ENCODE measurements at places on chromosomes 11 and 22.

DNA sequence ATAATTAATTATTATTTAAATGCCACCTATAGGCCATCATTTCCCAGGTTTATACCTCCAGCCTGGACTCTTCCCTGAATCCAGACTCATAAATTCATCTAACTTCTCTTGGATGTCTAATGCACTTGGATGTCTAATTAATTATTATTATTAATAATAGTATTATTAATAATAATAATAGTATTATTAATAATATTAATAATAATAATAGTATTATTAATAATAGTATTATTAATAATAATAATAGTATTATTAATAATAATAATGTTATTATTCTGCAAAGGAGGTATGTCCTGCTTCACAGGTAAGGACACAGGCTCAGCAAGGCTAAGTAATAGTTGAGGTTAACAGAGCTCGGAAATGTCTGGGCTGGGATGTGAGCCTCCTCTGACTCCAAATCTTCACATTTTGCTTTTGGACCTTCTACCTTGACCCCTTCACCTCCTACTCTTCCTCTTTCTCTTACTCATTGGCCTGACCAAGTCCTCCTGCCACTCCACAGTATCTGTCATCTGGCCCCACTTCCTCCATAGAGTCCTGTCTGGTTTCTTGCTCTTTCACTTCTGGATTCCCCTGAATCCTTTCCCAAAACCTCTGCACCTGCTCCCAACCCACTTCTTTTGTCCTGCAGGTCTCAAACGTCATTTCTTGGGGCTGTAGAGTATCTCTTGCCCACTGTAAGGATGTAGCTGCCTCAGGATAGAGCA is 8.0 kb downstream of the RIBC2 start:
- H3K27ac ChIP-seq = peak overlapping the region; percentile 63
- H3K27me3 ChIP-seq = peaks cover 4% of the 10 kb centered on the region
- H3K36me3 ChIP-seq = no peaks in the 10 kb centered on the region

DNA sequence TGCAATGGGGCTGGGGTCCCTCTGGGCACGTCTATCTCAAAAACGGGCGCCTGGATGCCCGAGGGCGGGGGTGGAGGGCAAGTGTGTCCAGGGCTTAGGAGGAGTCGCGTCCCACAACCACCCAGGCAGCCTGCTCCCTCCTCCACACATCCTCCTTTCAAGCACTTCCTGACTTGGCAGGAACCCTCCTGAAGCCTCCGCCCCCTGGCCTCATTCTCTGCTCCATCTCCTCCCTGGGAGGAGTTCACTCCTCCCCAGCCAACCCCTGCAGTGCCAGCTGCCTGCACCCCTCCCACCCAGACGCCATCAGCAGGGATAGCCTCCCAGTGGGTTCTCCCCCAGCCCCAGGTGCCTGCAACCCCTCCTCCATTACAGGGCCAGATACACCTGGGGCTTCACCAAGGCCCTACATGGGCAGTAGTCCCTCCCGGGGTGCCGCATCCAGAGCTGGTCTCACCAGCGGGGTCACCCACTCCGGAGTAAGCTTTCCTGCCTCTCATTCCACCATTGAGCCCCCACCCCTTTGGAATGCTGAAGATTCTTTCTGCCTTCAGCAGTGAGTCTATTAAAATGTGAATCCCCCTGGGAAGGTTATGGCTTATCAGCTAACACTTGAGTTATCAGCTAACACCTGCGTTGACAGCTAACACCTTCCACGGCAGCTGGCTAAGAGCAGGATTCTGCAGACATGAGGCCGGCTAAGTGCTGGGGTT is 24.4 kb downstream of the RTN4R start:
- no peaks in the 10 kb centered on the region for H3K27me3 ChIP-seq
- no peak for DNase-seq
- peak overlapping the region; percentile 90 for H3K27ac ChIP-seq
- H3K4me3 ChIP-seq = peak overlapping the region; percentile 85
- no peaks in the 10 kb centered on the region for H3K36me3 ChIP-seq

DNA sequence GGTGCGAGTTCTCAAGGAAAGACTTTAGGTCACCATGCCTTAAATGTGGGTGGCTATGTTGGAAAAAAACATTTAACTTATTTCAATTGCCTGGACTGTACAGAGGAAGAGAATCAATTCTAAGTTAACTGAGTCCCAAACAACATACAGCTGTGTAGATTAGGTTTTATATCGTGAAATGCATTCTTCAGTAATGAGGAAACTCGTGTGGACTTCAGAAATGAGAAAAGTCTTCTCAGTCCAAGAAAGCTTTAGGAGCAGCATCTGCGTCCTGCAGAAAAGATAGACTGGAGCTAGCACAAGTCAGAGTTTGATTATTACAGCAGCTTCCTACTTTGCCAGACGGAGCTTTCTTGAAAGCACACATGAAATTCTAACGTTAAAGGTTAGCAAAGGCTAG is 673.0 kb downstream of the OPCML start:
- peaks cover 14% of the 10 kb centered on the region for H3K27me3 ChIP-seq
- H3K4me3 ChIP-seq = no peak overlapping the region
- no peak overlapping the region for H3K27ac ChIP-seq

GRCh38 chr22:21000207-21000986 is 1.5 kb downstream of the THAP7 start:
- H3K27me3 ChIP-seq = no peaks in the 10 kb centered on the region
- DNase-seq = no peak

GRCh38 chr22:17446698-17447097 is 77.4 kb downstream of the CECR2 start:
- H3K36me3 ChIP-seq = peaks cover 2% of the 10 kb centered on the region
- DNase-seq = no peak
- H3K27me3 ChIP-seq = peaks cover 36% of the 10 kb centered on the region
- H3K4me1 ChIP-seq = peaks cover 4% of the 10 kb centered on the region

GRCh38 chr11:95450547-95451123 is 219.6 kb upstream of the SESN3 start:
- no peaks in the 10 kb centered on the region for H3K36me3 ChIP-seq
- no peak overlapping the region for H3K4me3 ChIP-seq
- H3K27ac ChIP-seq = no peak overlapping the region

DNA sequence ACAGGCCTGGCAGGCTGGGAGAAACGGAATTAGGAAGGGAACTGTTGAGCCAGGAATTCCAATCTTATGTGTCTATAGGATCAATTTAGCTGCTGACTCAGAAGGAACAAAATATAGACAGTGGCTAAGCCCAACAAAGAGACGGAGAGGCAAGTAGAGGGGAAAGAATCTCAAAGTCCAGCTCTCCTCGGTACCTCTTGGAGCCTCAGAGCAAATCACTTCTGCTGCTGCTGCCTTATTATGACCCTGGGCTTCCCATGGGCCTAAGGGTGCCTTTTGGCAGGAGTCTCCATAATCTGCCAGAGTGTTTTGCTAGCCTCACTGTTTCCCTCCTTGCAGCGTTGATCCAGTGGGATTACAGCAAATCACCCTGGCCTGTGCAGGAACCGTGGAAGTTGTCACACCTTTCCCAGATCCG is 31.7 kb downstream of the PAX6 start:
- H3K27me3 ChIP-seq = no peaks in the 10 kb centered on the region
- no peak overlapping the region for H3K4me3 ChIP-seq
- no peaks in the 10 kb centered on the region for H3K36me3 ChIP-seq
- DNase-seq = no peak
- H3K4me1 ChIP-seq = no peaks in the 10 kb centered on the region

DNA sequence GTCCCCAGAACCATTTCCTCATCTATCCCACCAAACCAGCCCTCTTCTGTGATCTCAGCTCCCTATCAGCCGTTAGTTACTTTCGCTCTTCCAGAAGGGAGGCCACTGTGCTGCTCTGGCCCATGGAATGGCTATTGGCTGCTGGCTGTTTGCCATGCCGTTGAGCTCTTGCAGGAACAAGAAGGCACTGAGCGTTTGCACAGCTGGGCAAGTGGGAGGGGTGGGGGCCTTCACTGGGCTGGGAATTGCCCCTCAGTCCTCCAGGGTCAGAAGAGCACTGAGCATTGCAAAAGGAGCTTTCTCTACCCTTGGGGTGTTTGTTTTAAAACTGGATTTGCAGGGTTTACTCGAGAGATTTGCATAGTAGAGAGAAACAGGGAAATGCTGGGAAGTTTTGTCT is 129.0 kb upstream of the PARVA start:
- H3K27ac ChIP-seq = no peak overlapping the region
- peaks cover 9% of the 10 kb centered on the region for H3K4me1 ChIP-seq
- H3K27me3 ChIP-seq = no peaks in the 10 kb centered on the region
- H3K4me3 ChIP-seq = no peak overlapping the region

DNA sequence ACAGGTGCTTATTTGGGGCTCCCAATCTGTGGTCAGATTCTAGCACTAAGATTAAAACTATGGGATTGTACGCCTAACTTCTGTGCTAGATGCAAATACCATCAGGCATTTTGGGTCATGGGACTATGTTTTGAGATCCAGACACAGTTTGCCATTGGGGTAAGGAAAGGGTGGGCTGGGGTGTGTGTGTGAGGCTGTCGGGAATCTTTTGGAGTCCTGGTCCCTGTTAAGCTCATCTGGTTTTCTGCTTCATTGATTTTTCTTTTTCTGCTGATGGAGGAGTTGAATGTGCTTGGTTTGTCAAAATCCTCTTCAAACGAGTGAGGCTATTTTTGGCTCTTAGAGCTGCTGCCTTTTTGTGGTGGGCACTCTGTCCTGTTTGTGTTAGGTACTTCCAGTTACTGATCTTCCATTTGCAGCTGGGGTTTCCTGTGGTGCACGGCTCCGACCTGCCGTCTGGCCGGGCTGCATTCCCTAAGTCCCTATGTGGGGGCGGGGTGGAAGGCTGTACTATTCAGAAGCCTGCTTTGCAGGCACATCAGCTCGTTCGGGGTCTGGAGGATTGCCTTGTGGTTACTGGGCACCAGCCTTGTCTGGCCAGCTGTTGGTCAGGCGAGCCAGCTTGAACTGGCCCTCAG is 2.9 kb downstream of the BCR start:
- peaks cover 56% of the 10 kb centered on the region for H3K4me1 ChIP-seq
- peak overlapping the region; percentile 94 for H3K27ac ChIP-seq
- H3K4me3 ChIP-seq = peak overlapping the region; percentile 98
- H3K36me3 ChIP-seq = peaks cover 5% of the 10 kb centered on the region

DNA sequence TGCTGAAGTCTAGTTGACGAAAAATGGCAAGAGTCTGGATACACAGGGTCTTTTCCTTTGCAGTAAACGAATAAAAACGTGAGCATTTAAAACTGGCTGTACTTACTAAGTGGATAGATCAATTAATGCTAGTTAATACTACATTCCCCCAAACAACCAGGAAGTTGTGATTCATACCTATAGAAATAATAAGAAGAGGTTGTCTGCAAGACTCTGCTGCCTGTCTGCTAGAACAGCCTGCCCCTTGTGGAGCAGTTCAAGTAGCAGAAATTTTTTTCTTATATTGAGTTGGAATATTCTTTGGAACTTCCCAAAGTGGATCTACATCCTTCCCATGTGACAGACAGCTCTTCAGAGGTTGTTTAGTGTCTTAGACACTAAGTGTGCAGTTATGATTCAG is 86.8 kb downstream of the TEAD1 start:
- DNase-seq = no peak
- H3K36me3 ChIP-seq = no peaks in the 10 kb centered on the region
- no peaks in the 10 kb centered on the region for H3K4me1 ChIP-seq

DNA sequence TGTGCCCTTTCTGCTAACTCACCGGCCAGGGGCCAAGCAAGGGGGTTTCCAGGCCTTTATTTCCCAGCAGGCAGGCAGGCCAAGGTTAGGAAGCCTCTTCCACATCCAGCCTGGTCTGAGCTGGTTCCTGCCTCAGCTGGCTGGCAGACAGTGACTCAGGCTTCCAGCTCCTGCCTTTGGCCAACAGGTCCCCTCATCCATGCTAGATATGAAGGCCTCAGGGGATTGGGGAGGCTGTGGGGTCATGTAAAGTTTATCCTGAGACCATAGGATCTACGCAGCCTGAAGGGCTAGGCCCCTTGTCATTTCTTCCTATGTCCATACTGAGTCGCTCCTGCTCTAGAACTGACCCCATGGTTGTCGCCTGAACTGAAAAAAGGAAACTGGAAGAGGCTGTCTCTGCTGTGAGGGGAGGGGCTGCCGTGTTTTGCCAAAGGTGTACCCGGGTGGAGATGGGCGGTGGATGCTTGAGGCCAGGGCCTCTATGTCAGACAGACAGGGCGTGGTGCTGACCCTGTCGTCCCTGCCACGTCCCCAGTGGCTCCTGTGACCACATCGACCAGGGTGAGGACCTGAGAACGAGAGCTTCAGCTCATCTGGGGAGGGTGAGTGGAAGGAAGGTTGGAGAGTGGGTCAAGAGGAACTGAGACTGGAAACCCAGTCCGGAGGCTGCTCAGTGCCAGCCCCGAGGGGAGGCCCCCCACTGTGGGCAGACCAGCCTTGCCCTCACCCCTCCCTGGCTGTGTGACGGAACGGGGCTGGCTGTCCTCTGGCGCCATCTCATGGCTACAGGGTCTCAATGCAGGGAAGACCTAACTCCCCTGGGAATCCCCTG is 17.0 kb downstream of the P2RY6 start:
- H3K36me3 ChIP-seq = peaks cover under 1% of the 10 kb centered on the region
- H3K4me3 ChIP-seq = peak overlapping the region; percentile 50
- H3K27ac ChIP-seq = peak overlapping the region; percentile 79
- peaks cover 22% of the 10 kb centered on the region for H3K4me1 ChIP-seq
- peak; percentile 27 for DNase-seq

DNA sequence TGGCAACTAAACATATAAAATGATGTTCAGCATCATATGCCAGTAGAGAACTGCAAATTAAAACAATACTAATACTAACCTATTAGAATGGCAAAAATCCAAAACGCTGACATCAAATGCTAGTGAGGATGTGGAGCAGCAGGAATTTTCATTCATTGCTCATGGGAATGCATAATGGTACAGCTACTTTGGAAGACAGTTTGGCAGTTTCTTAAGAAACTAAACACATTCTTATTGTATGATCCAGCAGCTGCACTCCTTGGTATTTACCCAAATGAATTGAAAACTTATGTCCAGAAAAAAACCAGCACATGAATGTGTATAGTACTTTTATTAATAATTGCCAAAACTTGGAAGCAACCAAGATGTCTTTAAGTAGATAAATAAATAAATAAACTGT is 258.0 kb downstream of the TENM4 start:
- no peak overlapping the region for H3K27ac ChIP-seq
- no peak overlapping the region for H3K4me3 ChIP-seq
- no peak for DNase-seq
- H3K27me3 ChIP-seq = peaks cover 2% of the 10 kb centered on the region
- H3K4me1 ChIP-seq = no peaks in the 10 kb centered on the region

DNA sequence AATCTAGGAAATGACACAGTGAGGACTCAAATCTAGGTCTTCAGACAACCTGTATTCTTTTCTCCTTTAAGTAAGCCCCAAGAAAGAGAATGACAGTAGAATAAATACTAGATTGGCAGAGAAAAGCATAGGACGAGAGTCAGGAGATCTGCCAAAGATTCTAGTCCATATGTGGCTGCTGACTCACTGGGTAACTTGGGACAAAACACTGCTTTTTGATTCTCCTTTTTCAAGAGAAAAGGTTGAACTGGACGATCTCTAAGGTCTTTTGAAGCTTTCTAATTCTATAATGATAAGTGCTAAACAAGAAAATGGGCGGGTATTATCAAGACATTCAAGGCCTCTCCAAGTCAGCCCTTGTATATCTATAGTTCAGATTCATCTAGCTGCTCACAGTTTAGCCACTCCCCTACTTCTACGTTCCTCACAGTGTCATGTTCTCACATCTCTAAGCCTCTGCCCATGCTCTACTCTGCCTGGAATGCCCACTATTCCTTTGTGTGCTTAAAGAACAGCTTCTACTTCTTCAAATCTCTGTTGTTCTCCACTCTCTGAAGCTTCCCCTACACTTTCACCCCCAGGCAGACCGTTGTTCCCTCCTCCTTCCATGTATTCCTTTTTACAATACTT is 53.0 kb downstream of the RELT start:
- H3K27ac ChIP-seq = peak overlapping the region; percentile 24
- peaks cover 6% of the 10 kb centered on the region for H3K36me3 ChIP-seq
- DNase-seq = no peak
- no peak overlapping the region for H3K4me3 ChIP-seq
- peaks cover 12% of the 10 kb centered on the region for H3K4me1 ChIP-seq
- H3K27me3 ChIP-seq = no peaks in the 10 kb centered on the region
